ENCODE measurements at places on chromosomes 7 and 10.

GRCh38 chr7:123615344-123615743 lies 13.7 kb downstream of the ASB15 start:
- peak; percentile 60 for DNase-seq

GRCh38 chr10:14299556-14299955 lies 31.2 kb downstream of the FRMD4A start:
- DNase-seq = no peak

DNA sequence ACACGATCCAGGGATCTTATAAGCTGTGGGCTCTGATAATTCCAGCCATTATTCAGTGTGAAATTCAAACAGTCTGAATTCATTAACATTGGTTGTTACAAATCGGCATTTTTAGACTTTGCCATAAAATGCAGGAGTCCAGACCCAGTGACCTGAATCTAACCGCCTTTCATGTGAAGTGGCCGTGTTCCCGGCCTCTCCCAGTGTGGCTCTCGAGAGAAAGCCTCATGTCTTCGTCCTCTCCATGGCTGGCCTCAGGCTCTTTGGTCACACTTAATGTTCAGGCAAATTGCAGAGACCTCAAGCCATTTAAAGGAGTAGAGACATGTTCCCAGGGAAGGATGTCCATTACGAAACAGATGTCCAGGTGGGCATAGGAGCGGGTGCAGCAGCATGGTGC lies 59.3 kb downstream of the CTBP2 start:
- no peak for DNase-seq

- no peak for DNase-seq
Observed at GRCh38 chr10:57743711-57744110, 524.0 kb downstream of the IPMK start.

DNA sequence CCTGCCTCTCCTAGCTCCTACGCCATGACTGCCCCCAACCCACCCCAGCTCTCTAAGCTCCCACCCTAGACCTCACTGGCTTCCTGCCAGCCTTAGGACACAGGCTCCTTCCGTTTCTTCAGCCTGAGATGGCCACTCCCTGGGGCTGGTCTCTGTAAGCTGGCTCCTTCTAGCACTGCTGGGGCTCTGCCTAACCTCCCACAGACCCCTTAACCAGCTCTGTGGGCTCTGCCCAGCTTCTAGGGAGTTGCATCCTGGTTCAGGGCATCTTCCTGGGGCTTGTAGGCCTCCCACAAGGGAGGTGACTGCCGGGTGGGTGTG lies 478.6 kb upstream of the KLF6 start:
- DNase-seq = no peak

DNA sequence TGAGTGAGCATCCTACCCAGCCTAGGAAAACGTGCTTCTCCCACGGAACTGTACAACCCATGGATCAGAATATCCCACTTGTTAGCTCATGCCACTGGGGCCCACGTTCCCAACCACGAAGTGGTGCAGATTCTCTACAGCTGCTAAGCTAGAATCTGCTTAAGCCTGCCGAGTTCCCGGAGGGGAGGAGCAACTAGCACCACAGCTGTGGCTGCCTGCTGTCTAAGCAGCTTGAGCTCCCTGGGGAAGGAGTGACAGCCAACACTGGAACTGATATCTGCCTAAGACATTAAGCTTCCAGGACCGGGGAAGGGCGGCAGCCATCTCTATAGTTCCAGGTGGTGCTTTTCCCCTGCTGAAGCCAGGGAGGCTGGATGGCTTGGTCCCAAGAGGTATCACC lies 334.7 kb upstream of the CHRM2 start:
- DNase-seq = no peak

DNA sequence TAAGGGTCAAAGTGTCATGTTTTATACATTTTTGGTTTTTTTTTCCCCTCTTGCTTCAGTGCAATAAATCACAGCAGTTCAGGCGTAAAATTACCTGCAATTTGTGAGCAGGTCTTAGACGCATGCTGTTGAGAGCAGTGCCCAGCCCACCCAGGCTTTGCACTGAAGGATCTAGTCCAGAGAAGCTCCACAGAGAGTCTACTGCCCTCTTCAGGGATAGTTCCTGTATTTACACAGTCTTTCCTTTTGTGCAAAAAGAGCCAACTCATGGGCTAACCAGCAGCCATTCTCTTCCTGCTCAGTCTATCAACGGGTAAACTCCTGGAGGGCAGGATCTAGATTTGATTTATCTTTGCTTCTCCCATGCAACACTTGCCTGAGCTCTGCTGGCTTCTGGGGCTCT lies 82.2 kb upstream of the NAMPT start:
- DNase-seq = no peak

GRCh38 chr10:2978111-2978510 lies 89.2 kb upstream of the PFKP start:
- peak; percentile 64 for DNase-seq

- DNase-seq = no peak
Observed at GRCh38 chr10:33719005-33719703, 384.7 kb upstream of the NRP1 start.

- peak; percentile 24 for DNase-seq
Observed at GRCh38 chr7:98877692-98878364, 504 bp upstream of the TRRAP start.

GRCh38 chr10:61280303-61280702 lies 172.9 kb downstream of the TMEM26 start:
- no peak for DNase-seq

DNA sequence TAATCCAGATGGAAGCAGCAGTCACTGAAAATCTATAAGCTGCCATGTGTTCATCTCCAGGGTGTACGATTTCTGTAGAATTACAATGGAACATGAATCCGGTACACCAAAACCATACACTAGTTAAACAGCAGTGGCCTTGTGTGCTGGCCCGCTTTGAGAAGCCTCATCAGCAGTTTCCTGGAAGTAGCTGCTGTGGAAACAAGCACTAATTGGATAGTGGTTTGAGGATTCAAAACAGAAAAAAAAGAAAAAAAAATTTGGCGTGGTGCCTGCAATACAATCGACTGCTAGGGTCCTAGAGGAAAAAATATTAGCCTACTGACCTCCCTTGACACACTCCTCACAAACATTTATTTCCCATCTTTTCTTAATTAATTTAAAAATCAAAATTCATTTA lies 545.9 kb downstream of the SORCS1 start:
- no peak for DNase-seq

DNA sequence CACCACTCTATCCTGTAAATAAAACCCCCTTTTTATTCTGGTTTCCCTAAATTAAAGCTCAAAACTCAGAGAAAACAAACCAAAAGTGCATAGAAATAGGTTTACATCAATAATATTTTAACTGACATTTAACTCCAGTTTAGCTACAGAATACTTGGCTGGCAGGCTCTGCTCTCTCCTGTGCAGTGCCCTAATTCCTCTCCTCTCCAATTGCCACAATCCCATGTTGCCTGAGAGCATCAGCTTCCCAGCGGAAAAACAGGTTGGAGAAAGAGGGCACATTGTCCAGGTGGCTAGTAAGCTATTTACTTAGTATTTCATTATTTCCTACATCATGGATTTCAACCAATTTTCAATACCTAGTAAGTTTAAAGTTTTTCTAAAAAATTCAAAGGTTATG lies 8.7 kb downstream of the SEMA3E start:
- DNase-seq = no peak

GRCh38 chr10:77228559-77228958 lies 409.0 kb downstream of the KCNMA1 start:
- no peak for DNase-seq

DNA sequence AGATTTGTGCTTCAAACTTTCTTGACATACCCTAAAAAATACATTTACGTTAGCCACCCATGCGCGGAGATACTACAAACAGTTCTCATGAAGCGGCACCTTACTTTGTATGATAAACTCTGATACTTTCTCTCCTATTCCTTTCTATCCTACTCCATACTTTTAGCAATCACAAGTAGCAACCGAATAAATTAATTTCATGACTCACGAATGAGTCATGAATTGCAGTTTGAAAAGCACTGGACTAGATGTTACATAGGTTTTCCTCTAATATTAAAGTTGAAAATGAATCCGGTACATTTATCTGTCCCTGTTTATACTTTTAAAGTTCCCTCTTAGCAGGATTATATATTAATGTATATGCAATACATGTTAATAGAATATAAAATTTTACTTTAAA lies 67.6 kb downstream of the CUBN start:
- no peak for DNase-seq

- no peak for DNase-seq
Observed at GRCh38 chr10:58642916-58643428, 130.3 kb downstream of the BICC1 start.

DNA sequence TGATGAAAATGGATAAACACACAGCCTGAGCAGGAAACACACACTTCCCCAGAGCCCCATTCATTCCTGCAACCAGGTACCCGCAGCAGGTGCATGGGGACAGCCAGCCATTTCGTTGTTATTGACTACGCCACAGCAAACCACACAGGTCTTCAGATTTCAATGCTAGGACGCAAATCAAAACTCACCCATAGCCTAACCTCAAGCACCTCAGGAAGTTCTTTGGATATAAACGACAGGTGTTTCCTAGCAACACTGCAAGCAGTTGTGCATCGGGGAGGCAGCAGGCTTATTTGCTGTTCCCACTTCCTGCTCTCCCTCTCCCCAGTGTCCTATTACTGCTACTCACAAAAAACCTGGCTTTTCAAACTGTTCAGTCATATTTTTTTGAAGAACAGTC lies 176.5 kb upstream of the FRMD4A start:
- DNase-seq = no peak

GRCh38 chr7:131767591-131767990 lies 211.2 kb upstream of the PODXL start:
- no peak for DNase-seq

Data from SK-N-SH (cell line).